Testis (tissue), 5 donors: ENCODE measurements at places on chromosomes 6 and 20. TPM values are rescaled to one million over a fixed set of nuclear protein-coding genes. Genes with fewer than 3 reads are reported as not detected.

DNA sequence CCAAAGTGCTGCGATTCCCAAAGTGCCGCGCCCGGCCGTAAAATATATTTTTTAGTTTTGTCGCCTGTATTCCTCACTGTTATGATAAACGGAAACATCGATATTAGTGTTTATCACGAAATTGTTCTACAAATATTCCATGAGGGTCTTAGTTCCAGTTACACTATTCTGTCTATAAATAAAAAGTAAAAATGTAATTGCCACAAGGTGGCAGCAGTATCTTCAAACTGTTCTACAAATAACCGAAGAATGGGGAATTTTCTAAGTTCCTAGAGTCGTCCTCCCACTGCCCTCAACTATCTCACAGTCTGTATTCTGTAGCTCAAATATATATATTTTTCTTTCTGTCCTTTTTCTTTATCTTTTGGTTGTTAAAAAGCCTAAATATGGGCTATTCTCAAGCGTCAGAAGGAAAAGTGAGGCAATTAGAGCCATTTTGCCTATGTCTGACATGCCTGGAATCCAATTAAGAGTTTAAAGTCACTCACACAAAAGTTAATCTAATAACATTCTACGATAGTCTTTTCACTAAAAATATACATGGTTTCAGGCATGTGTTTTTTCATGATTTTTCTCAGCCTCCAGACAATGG, 14.2 kb upstream of the FAM162B start:
- no peak overlapping the region for H3K27ac ChIP-seq
- no peak for DNase-seq
- no peak overlapping the region for H3K4me3 ChIP-seq
- no peaks in the 10 kb centered on the region for H3K4me1 ChIP-seq
- H3K36me3 ChIP-seq, result no peaks in the 10 kb centered on the region

DNA sequence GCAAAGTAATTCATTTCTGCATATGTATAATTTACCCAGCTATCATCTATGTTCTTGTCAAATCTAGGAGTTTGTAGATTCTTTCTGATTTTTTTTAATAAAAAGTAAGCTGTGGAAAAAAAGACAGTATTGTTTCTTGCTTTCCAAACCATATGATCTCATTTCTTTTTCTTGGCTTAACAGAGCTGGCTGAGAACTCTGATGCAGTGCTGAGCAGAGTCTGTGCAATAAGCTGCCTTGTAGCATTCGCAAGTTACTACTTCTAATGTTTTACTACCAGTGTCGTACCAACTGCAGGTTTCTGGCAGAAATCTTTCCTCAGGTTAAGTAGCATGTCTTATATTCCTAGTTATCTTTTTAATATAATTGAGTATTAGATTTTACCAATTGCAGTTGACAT, 15.6 kb downstream of the RRBP1 start:
- no peaks in the 10 kb centered on the region for H3K36me3 ChIP-seq
- no peak for DNase-seq
- H3K4me1 ChIP-seq, result no peaks in the 10 kb centered on the region
- no peaks in the 10 kb centered on the region for H3K27me3 ChIP-seq

BLCAP gene
- total RNA-seq, result 83.6 TPM

- H3K27ac ChIP-seq, result no peak overlapping the region
- H3K36me3 ChIP-seq, result no peaks in the 10 kb centered on the region
- H3K4me3 ChIP-seq, result no peak overlapping the region
- H3K4me1 ChIP-seq, result no peaks in the 10 kb centered on the region
- H3K27me3 ChIP-seq, result no peaks in the 10 kb centered on the region
These were observed 652.7 kb downstream of the PHF3 start for GRCh38 chr6:64288351-64288750.

- H3K4me3 ChIP-seq, result peak overlapping the region; percentile 53
- no peak overlapping the region for H3K27ac ChIP-seq
- H3K36me3 ChIP-seq, result no peaks in the 10 kb centered on the region
- H3K27me3 ChIP-seq, result no peaks in the 10 kb centered on the region
- no peaks in the 10 kb centered on the region for H3K4me1 ChIP-seq
- no peak for DNase-seq
These were observed 548 bp upstream of the TMEM74B start for GRCh38 chr20:1185316-1185741.

GRCh38 chr6:155062866-155063341, 67.8 kb downstream of the TIAM2 start:
- no peak overlapping the region for H3K4me3 ChIP-seq
- H3K4me1 ChIP-seq, result no peaks in the 10 kb centered on the region
- no peaks in the 10 kb centered on the region for H3K27me3 ChIP-seq
- H3K36me3 ChIP-seq, result no peaks in the 10 kb centered on the region
- DNase-seq, result no peak

TFAP2B gene
- 0.19 TPM for total RNA-seq

ROS1 gene
- total RNA-seq, result 1.3 TPM

DNA sequence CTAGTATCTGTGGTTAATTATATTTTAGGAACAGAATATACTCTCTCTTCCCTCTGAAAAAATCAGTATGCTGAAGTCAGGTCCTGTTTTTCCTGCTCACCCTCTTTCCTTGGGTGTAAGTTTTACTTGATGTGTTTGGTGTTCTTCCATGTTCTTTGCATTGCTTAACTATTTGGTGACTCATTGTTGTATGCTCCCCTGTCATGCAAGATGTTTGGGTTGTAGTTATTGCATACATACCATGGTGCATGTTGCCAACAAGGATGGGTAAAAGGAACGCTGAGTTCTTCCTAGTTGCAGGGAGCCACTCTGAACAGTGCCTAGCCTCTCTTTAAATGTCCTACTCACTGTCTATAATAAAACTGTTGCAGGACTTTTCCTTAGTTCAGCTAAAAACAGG, 207.9 kb upstream of the LAMP5 start:
- H3K36me3 ChIP-seq, result no peaks in the 10 kb centered on the region
- H3K4me3 ChIP-seq, result no peak overlapping the region
- H3K27me3 ChIP-seq, result no peaks in the 10 kb centered on the region
- H3K4me1 ChIP-seq, result peaks cover 8% of the 10 kb centered on the region
- DNase-seq, result no peak
- no peak overlapping the region for H3K27ac ChIP-seq

NRN1 gene
- total RNA-seq, result 0.31 TPM

ZNF217 gene
- 48.6 TPM for total RNA-seq

E2F1 gene
- 22.8 TPM for total RNA-seq

NANP gene
- 6.3 TPM for total RNA-seq

DNA sequence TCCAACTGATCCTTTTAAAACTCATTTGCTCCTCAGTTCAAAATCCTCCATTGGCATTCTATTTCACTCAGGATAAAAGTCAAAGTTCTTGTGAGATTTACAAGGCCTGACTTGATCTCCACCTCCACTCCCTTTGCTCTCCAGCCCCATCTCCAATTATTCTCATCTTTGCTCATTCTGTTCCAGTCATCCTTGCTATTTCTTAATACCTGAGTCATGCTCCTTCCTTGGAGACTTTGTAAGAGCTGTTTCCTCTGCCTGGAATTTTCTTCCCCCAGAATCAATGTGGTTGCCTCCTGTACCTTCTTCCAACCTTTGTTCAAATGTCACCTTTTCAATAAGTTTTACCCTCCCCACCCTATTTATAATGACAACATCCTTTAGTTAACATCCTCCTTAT, 373.5 kb downstream of the HTR1B start:
- no peak for DNase-seq
- H3K27ac ChIP-seq, result no peak overlapping the region
- no peaks in the 10 kb centered on the region for H3K27me3 ChIP-seq

- H3K4me1 ChIP-seq, result peaks cover 6% of the 10 kb centered on the region
- DNase-seq, result no peak
- H3K36me3 ChIP-seq, result no peaks in the 10 kb centered on the region
- no peak overlapping the region for H3K27ac ChIP-seq
- no peak overlapping the region for H3K4me3 ChIP-seq
These were observed 38.2 kb upstream of the AFDN start for GRCh38 chr6:167788563-167788903.

DNA sequence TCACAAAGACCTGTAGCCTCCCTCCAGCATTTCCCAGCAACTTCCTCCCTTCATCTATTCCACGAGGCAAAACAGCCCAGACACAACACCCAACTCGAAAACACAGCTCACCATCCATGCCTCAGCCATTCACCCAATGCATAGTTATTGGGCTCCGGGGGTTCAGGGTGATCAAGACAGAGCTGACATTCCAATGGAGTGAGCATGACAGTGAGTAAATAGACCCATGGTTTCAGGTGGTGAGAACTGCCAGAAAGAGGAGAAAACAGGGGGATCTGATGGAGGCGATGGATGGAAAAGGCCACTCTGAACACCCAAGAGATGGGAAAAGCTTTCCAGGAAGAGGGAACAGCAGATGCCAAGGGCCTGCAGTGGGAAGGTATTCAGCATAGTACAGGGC, 5.9 kb downstream of the CASS4 start:
- H3K4me3 ChIP-seq, result no peak overlapping the region
- H3K27ac ChIP-seq, result no peak overlapping the region
- no peak for DNase-seq
- no peaks in the 10 kb centered on the region for H3K27me3 ChIP-seq
- no peaks in the 10 kb centered on the region for H3K36me3 ChIP-seq

TREM2 gene
- 0.63 TPM for total RNA-seq

DNA sequence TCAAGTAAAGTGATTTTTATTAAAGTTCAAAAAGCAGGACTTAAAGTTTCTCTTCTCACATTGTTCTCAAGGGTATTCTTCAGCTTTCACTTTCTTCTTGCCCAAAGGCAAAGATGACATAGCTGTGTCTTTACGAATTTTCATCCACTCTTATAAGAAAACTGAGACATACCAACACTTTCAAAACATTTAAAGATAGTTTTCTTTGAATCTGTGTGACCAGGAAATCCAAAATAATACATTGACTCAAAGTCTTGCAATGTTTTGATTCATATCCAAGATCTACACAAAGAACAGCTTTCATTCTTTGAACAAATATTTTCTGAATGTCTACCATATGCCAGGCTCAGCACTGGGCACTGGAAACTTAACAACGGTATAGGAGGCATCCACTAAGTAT, 117.9 kb downstream of the SIM1 start:
- H3K27me3 ChIP-seq, result no peaks in the 10 kb centered on the region
- H3K4me1 ChIP-seq, result no peaks in the 10 kb centered on the region
- no peaks in the 10 kb centered on the region for H3K36me3 ChIP-seq
- H3K4me3 ChIP-seq, result no peak overlapping the region

PPP1R16B gene
- 1.3 TPM for total RNA-seq

DNA sequence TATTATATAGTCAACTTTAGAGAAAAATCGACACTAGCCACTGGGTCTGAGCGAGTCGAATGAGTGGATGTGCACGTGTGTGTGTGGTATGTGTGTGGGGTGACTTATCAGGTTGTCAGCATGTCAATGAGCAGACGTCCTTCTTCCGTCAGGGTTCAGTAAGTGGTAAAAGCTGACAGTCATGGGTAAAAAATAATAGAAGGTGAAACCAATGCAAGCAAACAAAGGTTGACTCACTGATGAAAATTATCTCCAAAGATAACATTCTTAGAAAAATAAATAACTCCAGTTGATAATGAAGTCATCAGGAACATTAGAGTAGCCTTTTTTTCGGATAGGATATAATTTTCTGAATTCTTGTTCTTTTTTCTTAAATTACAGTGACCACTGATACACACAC, 243.8 kb upstream of the FOXQ1 start:
- no peak overlapping the region for H3K27ac ChIP-seq
- no peak overlapping the region for H3K4me3 ChIP-seq
- peaks cover 3% of the 10 kb centered on the region for H3K4me1 ChIP-seq
- H3K27me3 ChIP-seq, result no peaks in the 10 kb centered on the region
- DNase-seq, result no peak

DNA sequence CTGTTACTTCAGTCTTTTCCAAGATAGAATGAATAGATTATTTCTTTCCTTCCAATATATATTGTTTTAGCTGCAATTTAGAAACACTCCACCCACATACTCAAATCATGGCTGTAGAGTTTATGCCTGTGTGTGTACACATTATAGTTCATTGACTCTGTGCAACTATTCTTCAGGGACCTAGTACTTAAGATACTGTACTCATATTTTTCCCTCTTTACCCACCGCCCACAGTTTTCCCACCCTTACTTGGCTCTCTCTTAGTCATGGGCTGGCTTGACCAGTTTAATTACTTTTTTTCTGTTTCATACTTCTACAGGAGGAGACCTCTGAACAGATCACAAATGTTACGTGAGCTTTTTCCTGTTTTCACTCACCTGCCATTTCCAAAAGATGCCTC, 30.4 kb downstream of the C6orf89 start:
- peaks cover 9% of the 10 kb centered on the region for H3K4me1 ChIP-seq
- H3K27ac ChIP-seq, result peak overlapping the region; percentile 88
- DNase-seq, result no peak
- no peaks in the 10 kb centered on the region for H3K36me3 ChIP-seq
- no peak overlapping the region for H3K4me3 ChIP-seq
- no peaks in the 10 kb centered on the region for H3K27me3 ChIP-seq

DNA sequence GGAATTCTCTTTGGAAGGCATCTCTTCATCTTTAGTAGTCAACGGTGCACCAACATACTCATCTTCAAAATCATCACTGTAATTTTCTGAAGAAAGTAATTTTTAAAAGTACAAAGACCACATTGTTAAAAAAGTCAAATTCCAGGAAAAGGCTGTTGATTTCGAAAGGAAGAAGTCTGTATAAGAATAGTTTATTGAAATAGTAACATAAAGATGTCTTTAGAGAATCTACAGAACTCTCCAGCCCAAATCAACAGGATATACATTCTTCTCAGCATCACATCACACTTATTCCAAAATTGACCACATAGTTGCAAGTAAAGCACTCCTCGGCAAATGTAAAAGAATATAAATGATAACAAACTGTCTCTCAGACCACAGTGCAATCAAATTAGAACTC, 23.4 kb downstream of the CEP162 start:
- no peak overlapping the region for H3K4me3 ChIP-seq
- H3K36me3 ChIP-seq, result no peaks in the 10 kb centered on the region
- no peak overlapping the region for H3K27ac ChIP-seq
- H3K4me1 ChIP-seq, result no peaks in the 10 kb centered on the region
- no peak for DNase-seq

DNA sequence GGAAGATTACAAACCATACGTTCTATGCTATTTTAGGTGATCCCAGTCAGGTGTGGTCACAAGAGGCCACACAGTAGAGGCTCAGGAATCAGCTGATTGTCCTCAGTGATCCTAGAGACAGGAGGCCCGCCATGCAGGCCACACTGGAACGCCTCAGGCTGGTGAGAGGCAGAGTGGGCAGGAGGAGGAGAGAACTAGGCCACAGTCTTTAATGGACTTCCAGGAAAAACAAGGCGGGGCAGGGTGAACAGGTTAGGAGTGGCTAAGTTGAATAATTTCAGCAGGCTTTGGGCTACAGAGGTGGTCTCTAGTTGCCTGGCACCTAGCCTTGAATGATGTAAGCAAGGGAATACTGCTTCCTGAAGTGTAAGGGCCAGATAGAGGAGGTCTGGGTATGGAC, 101.2 kb downstream of the GMDS start:
- H3K27ac ChIP-seq, result no peak overlapping the region
- no peak overlapping the region for H3K4me3 ChIP-seq
- H3K36me3 ChIP-seq, result no peaks in the 10 kb centered on the region
- no peaks in the 10 kb centered on the region for H3K27me3 ChIP-seq

OPN5 gene
- total RNA-seq, result 6.3 TPM

- no peak overlapping the region for H3K27ac ChIP-seq
- no peak for DNase-seq
- no peaks in the 10 kb centered on the region for H3K36me3 ChIP-seq
- H3K4me3 ChIP-seq, result no peak overlapping the region
- H3K27me3 ChIP-seq, result no peaks in the 10 kb centered on the region
These were observed 58.0 kb upstream of the CD93 start for GRCh38 chr20:23143986-23144690.

GRCh38 chr6:75611011-75611701, 9.5 kb downstream of the SENP6 start:
- peaks cover 41% of the 10 kb centered on the region for H3K4me1 ChIP-seq
- no peak overlapping the region for H3K4me3 ChIP-seq
- H3K27me3 ChIP-seq, result no peaks in the 10 kb centered on the region
- no peak for DNase-seq
- H3K36me3 ChIP-seq, result no peaks in the 10 kb centered on the region

MMUT gene
- 17.3 TPM for total RNA-seq
